ENCODE measurements at places on chromosomes 5 and 9.
A peak's percentile ranks its signal among the peaks of the same experiment; 100 is the strongest.

DNA sequence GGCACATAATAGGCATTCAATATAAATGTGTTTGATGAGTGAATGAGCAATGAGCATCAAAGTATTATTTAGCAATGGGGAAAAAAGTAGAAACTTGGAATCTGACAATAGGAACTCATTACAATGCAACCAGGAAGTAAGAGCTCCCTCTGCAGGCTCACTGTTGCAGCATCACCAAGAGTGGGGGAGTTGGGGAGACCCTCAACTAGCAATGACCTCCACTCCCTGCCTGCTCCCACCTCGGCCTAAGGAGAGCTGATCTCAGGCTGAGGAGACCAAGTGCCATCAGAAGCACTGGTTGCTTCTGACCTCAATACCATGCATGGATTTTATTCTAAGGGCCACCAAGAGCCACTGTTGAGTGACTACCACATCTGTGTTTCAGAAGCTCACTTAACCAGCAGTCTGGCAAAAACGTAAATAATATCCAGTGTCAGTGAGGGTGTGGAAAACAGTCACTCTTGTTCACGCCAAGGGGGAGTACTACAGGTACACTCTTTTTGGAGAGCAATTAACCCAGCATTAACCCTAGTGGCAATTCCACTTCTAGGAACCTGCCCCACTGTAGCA is 8.0 kb downstream of the VDAC1 start:
- DNase-seq, result no peak

DNA sequence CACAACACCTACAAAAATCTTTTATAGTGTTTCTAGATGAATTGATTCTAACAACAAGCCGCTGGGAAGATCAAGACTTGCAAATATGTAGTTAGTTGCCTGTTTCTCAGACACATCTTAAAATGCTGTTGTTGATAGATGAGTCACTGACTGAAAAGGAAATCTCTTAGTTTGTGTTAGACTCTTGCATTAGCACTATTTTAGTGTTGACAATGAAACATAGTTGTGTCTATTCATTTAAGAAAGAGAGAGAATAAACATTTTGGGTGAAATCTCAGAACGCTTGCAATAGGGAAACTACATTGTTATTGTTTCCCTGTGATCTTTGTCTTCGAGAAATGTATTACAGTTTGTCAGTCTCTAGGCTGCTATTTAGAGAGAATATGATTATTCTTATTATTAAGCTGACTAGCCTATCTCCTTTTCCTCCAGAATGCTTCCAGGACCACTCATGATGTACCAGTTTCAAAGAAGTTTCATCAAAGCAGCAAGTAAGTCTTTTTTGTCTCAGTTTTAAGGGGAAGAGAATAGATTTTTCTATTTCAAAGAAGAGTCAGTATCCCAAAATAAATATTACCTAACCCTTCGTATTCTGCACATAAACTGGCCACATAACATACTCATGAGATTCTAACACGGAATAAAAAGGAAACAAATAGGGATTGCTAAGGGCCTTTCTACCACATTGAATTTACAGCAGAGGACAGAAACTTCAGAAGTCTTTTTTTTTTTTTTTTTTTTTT is 285.6 kb downstream of the ARHGAP26 start:
- DNase-seq, result no peak

- DNase-seq, result no peak
These were observed 223.3 kb downstream of the MEF2C start for GRCh38 chr5:88659529-88660263.

- DNase-seq, result no peak
These were observed 48.2 kb upstream of the ASS1 start for GRCh38 chr9:130396581-130396980.

DNA sequence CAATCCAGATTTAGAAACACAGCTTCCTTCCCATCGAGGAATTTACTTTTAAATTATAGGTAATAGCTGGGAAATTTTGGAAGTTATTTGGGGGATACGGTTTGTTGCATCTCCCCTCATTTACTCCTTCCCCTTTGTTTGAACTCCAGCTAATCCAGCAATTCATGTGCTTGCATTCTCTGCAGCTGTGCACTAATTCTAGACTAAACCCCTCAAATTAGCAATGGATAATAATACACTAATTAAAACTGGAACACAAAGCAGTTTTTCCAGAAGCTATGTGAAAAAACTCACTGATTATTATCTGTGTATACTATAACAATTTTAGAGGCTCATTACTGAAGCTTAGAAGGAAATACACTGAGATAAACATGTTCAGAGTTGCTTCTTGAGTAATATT is 751.2 kb upstream of the ZNF608 start:
- no peak for DNase-seq

DNA sequence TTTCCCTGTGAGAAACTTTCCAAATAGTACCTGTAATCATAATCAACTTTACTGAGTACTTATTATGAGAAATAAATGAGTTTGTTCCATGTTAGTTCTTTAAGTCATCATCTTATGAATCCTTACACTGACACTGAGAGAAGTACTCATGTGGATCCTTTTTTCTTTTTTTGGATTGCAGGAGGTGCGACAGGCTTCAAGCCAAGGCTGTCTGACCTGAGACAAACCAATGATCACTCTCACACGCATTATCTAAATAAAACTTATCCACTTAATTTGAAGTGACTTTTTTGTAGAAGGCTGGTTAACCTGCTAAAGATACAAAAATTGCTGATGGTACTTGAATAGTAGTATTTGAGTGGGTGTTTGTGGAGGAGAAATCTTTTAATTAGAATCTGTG is 39.5 kb downstream of the JAKMIP2 start:
- DNase-seq, result no peak

- DNase-seq, result peak; percentile 84
These were observed 32.2 kb upstream of the ANGPTL2 start for GRCh38 chr9:127154390-127155191.

GRCh38 chr9:112917047-112917986 is 26.6 kb upstream of the SLC46A2 start:
- DNase-seq, result no peak

- no peak for DNase-seq
These were observed 240.2 kb upstream of the NFIL3 start for GRCh38 chr9:91663858-91664257.

GRCh38 chr5:136132087-136132486 is 558 bp upstream of the SMAD5 start:
- peak; percentile 37 for DNase-seq

DNA sequence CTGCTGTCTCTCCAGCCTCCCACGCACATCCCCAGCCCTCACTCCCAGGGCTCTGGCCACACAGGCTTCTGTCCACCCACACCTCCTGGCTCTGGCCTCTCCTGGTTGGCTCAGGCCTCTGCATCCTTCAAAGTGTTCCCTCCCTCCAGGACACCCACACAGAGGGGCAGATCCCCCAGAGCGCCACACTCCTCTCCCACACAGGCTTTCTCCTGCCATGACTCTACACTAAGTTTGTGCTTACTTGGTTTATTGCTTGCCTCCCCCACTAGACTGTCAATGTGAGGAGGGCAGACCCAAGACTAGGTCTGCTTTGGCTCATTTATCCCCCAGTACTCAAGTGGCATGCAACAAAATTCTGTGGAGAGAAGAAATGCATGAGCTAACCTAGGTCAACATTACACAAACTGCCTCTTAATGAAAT is 67.0 kb upstream of the SPOCK1 start:
- DNase-seq, result no peak

GRCh38 chr9:23587903-23588302 is 238.1 kb downstream of the ELAVL2 start:
- no peak for DNase-seq

GRCh38 chr9:135075234-135076142 is 12.0 kb upstream of the OLFM1 start:
- DNase-seq, result peak; percentile 80

- no peak for DNase-seq
These were observed 26.3 kb downstream of the ADAM19 start for GRCh38 chr5:157549283-157549629.

DNA sequence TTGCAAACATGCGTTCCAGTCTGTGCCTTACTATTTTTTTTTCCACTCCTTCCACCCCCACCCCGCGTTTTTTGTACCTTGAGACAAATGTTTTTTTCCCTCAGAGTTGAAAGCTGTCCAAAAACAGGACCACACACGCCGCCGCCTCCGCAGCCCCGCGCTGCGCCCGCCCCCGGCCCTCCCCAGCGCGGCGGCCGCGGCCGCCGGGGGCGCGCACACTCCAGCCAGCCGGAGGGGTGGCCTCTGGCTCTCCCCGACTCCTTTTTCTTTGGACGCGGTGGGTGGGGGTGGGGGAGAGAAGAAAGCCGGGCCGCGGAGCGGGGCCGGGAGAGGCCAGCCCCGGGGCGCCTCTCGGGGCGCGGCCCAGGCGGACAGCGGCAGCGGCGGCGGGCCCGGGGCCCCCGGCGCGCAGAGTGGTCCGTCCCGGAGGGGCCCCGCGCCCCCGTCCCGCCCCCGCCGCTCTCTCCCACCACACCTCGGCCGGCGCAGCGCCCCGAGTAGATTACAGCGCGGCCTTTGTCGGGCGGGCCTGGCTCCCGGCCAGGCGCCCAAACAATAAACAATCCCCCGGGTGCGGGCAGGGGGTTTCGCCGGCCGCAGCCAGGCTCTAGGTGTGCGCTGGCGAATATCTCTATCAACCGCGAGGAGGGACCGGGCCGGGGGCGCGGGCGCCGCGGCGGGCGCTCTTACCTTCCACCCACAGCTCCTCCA is 10.9 kb downstream of the PTCH1 start:
- DNase-seq, result peak; percentile 73

Measured in left ventricle myocardium superior (tissue), 1 donor.